ENCODE measurements at places on chromosomes 12 and 14. TPM values are rescaled to one million over a fixed set of nuclear protein-coding genes. Genes with fewer than 3 reads are reported as not detected.

- DNase-seq: no peak
These were observed 97.1 kb upstream of the CDKN3 start for GRCh38 chr14:54299410-54300363.

- no peak for DNase-seq
These were observed 26.0 kb downstream of the MYBPC1 start for GRCh38 chr12:101620762-101621133.

- DNase-seq: no peak
These were observed 23.9 kb upstream of the TEX22 start for GRCh38 chr14:105374389-105374788.

- DNase-seq: no peak
These were observed 498 bp downstream of the RACGAP1 start for GRCh38 chr12:50024805-50025186.

Gene PUS7L
- total RNA-seq: 18.8 TPM
